ENCODE measurements at places on chromosomes 3 and 15. TPM values are rescaled to one million over a fixed set of nuclear protein-coding genes. Genes with fewer than 3 reads are reported as not detected.

DNA sequence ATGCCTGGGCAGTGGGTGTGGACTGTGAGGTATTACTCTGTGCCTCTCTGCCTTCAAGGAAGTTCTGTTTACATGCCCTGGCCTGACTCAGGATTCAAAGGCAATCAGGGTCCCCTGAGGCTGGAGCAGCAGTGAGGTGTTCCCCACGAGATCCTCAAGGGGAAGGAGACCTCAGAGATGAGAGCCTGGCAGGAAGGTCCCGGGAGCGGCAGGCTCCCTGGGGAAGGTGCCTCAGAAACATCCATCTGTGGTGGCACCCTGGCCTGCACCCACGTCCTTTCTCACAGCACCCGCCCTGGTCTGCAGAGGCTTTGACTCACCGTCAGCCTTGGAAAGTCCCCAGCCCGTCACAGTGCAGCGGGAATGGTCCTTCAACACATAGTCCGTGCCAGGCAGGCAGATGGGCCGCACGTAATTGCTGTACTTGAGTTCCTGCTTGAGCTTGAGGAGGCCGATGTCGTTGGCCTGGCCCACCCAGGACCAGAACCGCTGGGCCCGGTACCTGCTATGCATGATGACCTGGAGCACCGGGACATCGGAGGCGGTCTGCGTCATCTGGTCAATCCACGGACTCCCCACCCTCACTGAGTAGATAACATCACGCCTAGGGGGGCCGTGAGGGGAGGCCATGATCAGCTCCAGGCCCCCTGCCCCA lies 3.6 kb downstream of the PRSS50 start:
- H3K27me3 ChIP-seq: no peaks in the 10 kb centered on the region

- H3K27ac ChIP-seq: no peak overlapping the region
- no peaks in the 10 kb centered on the region for H3K27me3 ChIP-seq
- DNase-seq: no peak
- H3K36me3 ChIP-seq: peaks cover 57% of the 10 kb centered on the region
- H3K4me3 ChIP-seq: no peak overlapping the region
- H3K4me1 ChIP-seq: peaks cover 42% of the 10 kb centered on the region
These were observed 9.5 kb downstream of the TADA3 start for GRCh38 chr3:9782770-9783169.

Gene CDCP1
- 0.05 TPM for total RNA-seq

Gene FBXL22
- total RNA-seq: 1.2 TPM

DNA sequence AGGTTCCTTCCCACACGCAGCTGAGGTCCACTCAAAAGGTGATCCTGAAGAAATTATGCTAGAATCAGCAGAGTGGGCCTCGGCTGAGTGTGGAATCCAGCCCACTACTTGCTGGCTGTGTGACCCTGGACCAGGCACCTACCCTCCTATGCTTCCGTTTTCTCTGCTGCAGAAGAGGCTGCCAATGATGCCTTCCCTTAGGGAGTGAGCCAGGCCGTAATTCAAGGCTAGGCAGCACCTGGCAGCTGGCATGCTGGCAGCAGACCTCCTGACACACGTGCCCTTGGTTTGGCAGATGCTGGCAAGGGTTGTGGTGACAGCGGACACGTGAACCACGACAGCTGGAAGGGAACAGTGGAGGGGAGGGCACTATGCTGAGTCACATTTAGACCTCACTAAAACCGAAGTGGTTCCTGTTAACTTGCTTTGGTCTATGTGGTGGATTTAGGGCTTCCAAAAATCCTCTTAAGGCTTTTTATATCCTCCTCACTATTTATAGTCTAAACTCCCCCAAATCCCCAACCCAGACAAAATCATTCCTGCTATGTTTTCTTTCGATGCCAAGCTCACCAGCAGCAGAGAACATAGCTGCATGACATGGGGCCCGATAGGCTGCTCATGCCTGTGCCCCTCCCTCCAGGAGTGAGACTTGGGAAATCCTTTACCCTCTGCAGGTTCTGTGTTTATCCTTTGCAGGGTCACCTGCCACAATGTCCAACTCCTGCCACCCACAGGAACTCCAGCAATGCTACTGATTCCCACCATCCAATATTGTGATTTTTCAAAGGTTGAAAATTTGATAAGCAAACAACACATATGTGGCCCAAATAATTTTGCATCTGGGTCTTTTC lies 10.6 kb upstream of the PCSK6 start:
- DNase-seq: no peak
- H3K36me3 ChIP-seq: no peaks in the 10 kb centered on the region
- no peak overlapping the region for H3K27ac ChIP-seq

- no peaks in the 10 kb centered on the region for H3K27me3 ChIP-seq
- no peak overlapping the region for H3K27ac ChIP-seq
- no peak overlapping the region for H3K4me3 ChIP-seq
- no peaks in the 10 kb centered on the region for H3K4me1 ChIP-seq
- no peaks in the 10 kb centered on the region for H3K36me3 ChIP-seq
These were observed 1.0 kb upstream of the MYL3 start for GRCh38 chr3:46864061-46864881.

- H3K27ac ChIP-seq: no peak overlapping the region
- H3K27me3 ChIP-seq: no peaks in the 10 kb centered on the region
- no peak overlapping the region for H3K4me3 ChIP-seq
- no peaks in the 10 kb centered on the region for H3K36me3 ChIP-seq
- DNase-seq: no peak
- no peaks in the 10 kb centered on the region for H3K4me1 ChIP-seq
These were observed 252.9 kb upstream of the SOX2 start for GRCh38 chr3:181458857-181459256.

GRCh38 chr3:158801201-158801600 lies 653 bp upstream of the MFSD1 start:
- H3K27ac ChIP-seq: peak overlapping the region; percentile 76
- H3K27me3 ChIP-seq: no peaks in the 10 kb centered on the region
- no peak for DNase-seq
- H3K4me1 ChIP-seq: peaks cover 11% of the 10 kb centered on the region
- no peaks in the 10 kb centered on the region for H3K36me3 ChIP-seq
- H3K4me3 ChIP-seq: peak overlapping the region; percentile 88

DNA sequence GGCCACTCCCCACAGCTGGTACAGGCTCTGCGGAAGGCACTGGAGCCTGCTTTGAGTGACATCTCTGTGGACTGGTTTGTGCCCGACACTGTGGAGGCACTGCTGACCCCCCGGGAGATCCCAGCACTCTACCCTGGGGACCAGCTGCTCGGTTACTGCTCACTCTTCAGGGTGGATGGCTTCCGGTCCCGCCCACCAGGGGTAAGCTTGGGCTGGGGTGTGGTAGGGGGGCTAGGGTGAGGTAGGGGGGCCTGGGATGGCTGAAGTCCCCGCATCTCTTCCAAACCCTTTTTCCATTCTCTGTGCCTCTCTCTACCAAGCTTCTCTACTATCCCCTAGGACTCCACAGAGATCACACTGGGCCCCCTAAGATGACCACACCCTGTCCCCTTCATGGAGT lies 7.8 kb downstream of the VWA5B2 start:
- peaks cover 1% of the 10 kb centered on the region for H3K36me3 ChIP-seq
- DNase-seq: no peak
- no peaks in the 10 kb centered on the region for H3K27me3 ChIP-seq
- H3K27ac ChIP-seq: no peak overlapping the region

- DNase-seq: no peak
- H3K27me3 ChIP-seq: no peaks in the 10 kb centered on the region
- no peak overlapping the region for H3K4me3 ChIP-seq
These were observed 62.2 kb upstream of the MCF2L2 start for GRCh38 chr3:183490653-183491052.

Gene PRRT3
- total RNA-seq: 10.8 TPM

- no peak overlapping the region for H3K4me3 ChIP-seq
- H3K4me1 ChIP-seq: no peaks in the 10 kb centered on the region
- H3K36me3 ChIP-seq: no peaks in the 10 kb centered on the region
- DNase-seq: peak; percentile 42
These were observed 7.8 kb downstream of the EIF1B start for GRCh38 chr3:40317061-40317855.

Gene ZKSCAN7
- total RNA-seq: 1.6 TPM

DNA sequence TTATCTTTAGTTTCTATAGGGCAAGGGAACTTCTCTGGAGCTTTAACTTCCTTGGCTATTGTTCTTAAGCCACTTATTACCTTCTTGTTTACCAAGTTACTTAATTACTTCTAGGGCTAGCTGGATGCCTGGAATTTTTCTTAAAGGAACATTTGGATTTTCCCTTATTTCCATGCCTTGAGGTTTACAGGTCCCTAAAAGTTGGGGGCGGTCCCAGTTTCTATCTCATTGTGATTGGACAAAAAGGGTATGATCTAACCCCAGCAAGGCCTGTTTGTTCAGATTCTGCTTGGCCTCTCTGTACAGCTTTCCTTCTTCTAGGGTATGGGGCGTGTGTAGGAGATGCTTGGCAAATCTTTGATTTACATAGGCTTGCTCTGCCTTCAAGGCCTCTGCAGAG lies 17.4 kb downstream of the PDHB start:
- no peak overlapping the region for H3K27ac ChIP-seq
- no peaks in the 10 kb centered on the region for H3K4me1 ChIP-seq
- H3K4me3 ChIP-seq: no peak overlapping the region

GRCh38 chr15:84983711-84984110 lies 2.1 kb downstream of the PDE8A start:
- peak overlapping the region; percentile 89 for H3K27ac ChIP-seq
- peaks cover 18% of the 10 kb centered on the region for H3K4me1 ChIP-seq
- H3K36me3 ChIP-seq: peaks cover 10% of the 10 kb centered on the region

GRCh38 chr3:23739536-23739935 lies 66.2 kb upstream of the UBE2E1 start:
- H3K4me1 ChIP-seq: no peaks in the 10 kb centered on the region
- DNase-seq: no peak
- H3K4me3 ChIP-seq: no peak overlapping the region
- no peak overlapping the region for H3K27ac ChIP-seq
- H3K36me3 ChIP-seq: no peaks in the 10 kb centered on the region

DNA sequence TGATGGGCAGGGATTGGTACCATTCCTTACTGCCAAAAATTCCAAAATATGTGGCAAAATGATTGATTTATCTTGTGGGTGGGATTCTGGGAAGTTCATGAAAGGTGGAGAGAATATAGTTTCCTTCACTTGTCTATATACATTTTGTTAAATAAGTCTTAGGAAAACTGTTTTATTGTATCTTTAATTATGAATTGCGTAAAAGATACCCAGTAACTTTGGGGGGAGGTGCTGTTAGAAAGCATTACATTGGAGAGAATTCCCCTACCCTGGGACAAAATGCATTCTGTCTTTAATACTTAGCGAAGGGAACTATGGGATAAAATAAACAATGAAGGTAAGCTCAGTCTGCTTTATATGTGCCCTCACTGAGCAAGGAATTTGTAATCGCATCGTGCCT lies 4.6 kb downstream of the SETD5 start:
- no peak overlapping the region for H3K27ac ChIP-seq
- DNase-seq: no peak
- peaks cover 40% of the 10 kb centered on the region for H3K4me1 ChIP-seq
- no peaks in the 10 kb centered on the region for H3K27me3 ChIP-seq

- H3K27me3 ChIP-seq: no peaks in the 10 kb centered on the region
- no peak for DNase-seq
- H3K36me3 ChIP-seq: no peaks in the 10 kb centered on the region
These were observed 180.7 kb upstream of the LMCD1 start for GRCh38 chr3:8320711-8321458.

- no peaks in the 10 kb centered on the region for H3K27me3 ChIP-seq
- H3K4me3 ChIP-seq: no peak overlapping the region
- H3K4me1 ChIP-seq: no peaks in the 10 kb centered on the region
- no peaks in the 10 kb centered on the region for H3K36me3 ChIP-seq
- DNase-seq: no peak
These were observed 119.8 kb downstream of the PDCD6IP start for GRCh38 chr3:33918126-33918756.

Gene TPRG1
- total RNA-seq: 1.3 TPM

- no peak overlapping the region for H3K4me3 ChIP-seq
- H3K36me3 ChIP-seq: no peaks in the 10 kb centered on the region
- H3K27ac ChIP-seq: no peak overlapping the region
These were observed 61.7 kb downstream of the FMN1 start for GRCh38 chr15:33132722-33133345.

DNA sequence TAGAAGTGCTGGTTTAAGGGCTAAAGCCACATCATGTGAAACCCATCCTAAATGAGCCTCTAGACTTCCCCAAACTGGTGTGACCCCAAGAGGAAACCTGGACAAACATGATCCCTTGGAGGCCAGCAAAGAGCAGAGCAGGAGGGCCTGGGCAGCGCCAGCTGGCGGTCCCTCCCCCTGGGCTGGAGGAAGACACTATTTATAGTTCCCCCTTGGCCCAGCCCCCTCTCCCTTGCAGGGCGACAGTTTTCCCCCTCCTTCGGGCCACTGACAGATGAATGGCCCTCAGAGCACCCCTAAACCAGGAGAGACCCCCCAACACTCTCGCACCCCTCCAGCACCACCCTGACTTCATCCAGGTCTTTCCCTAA lies 2.9 kb downstream of the UCN2 start:
- H3K4me1 ChIP-seq: peaks cover 5% of the 10 kb centered on the region
- DNase-seq: no peak
- H3K27me3 ChIP-seq: no peaks in the 10 kb centered on the region
- H3K4me3 ChIP-seq: no peak overlapping the region
- no peak overlapping the region for H3K27ac ChIP-seq

Gene ZCWPW2
- total RNA-seq: 0.77 TPM

DNA sequence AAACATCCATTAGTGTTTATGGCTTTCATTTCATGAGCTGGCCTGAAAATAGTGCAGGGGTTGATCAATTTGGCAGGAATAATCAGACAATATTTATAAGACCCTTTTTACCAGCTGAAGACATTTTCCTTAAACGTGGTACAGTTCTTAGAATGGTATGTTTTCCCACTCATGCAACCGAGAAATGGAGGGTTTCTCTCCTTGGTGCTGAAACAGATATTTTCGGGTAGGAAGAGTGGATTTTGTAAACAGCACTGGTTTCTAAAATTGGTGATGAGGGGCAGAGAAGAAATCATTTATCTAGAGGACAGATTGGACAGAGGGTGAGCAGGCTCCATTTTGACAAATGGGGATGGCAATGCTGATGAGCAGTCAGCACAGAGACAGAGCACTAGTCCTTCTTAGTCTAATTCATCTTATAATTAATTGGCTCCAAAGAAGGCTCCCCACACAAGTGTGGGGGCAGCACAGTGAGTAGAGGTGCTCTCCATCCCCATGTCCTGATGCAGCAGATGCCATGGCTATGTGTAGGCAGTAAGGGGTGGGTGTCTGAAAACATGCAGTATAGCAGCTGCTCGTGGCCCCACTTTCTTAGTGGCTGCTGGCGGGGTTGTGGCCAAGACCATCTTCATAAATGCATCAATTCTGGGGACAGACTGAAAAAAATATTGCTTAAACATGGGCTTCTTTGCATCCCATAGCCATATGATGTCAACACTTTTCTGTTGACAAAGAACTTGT lies 18.1 kb upstream of the SLC7A14 start:
- no peaks in the 10 kb centered on the region for H3K4me1 ChIP-seq
- DNase-seq: no peak
- H3K27ac ChIP-seq: no peak overlapping the region
- no peaks in the 10 kb centered on the region for H3K27me3 ChIP-seq
- H3K4me3 ChIP-seq: no peak overlapping the region
